ENCODE measurements at places on chromosomes 13 and 19.
A peak's percentile ranks its signal among the peaks of the same experiment; 100 is the strongest.

GRCh38 chr19:47658431-47659348, 49.8 kb downstream of the BICRA start:
- DNase-seq = peak; percentile 22

DNA sequence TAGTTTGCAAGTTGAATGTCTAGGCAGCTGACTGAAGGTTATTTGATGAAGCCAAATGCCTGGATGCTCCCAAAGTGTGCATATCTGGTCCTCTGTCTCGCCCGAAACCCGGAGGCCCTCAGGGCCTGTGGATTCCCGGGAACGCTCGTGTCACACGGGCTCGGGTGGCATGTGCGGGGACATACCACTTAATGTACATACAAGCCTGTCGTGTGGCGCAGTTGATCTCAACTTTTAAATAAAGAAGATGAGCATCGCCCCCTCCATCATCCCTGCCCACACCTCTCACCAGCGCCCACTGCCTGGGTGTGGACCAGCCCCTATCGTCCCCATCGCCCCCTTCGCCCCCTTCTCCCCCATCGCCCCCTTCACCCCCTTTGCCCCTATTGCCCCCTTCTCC, 33.9 kb downstream of the ATP11A start:
- DNase-seq = no peak

- no peak for DNase-seq
Observed at GRCh38 chr19:34596989-34597388, 80.0 kb downstream of the SCGB2B2 start.

GRCh38 chr19:51754109-51754508, 2.4 kb upstream of the FPR1 start:
- DNase-seq = no peak

DNA sequence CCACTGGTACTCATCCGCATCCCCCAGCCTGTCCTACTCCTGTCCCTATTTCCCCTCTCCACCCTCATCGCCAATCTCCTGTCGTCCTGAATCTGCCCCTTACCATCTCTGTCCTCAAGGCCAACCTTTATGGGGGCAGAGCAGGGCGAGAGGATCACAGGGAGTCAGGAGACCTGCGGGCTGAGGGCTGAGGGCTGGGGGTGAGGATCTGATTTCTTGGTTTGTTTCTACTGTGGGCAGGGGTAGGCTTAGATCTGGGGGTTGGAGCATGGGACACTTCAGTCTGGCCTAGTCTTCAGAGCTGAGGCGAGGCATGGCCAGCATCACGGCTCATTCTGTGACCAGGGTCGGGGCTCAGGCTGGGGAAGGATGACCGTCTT, 16.5 kb upstream of the ERCC1 start:
- DNase-seq = no peak

DNA sequence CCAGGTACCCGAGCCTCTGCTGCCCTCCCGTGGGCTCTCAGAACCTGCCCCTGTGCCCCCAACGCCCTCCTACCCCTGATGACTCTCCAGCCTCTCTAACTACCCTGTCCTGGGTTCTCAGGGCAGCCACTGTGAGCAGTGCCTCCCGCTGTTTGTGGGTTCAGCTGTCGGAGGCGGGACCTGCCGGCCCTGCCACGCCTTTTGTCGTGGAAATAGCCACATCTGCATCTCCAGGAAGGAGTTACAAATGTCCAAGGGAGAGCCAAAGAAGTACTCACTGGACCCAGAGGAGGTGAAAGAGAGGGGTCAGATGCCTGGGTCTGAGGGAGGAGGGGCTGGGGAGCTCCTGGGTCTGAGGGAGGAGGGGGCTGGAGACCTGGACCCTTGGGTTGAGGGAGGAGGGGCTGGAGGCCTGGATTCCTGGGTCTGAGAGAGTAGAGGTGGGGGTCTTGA, 20.0 kb downstream of the CNFN start:
- DNase-seq = no peak

- peak; percentile 61 for DNase-seq
Observed at GRCh38 chr19:49749771-49750170, 13.3 kb downstream of the TSKS start.

GRCh38 chr13:78012046-78012445, 93.4 kb upstream of the EDNRB start:
- no peak for DNase-seq

GRCh38 chr13:48819899-48820298, 155.8 kb upstream of the FNDC3A start:
- DNase-seq = no peak

DNA sequence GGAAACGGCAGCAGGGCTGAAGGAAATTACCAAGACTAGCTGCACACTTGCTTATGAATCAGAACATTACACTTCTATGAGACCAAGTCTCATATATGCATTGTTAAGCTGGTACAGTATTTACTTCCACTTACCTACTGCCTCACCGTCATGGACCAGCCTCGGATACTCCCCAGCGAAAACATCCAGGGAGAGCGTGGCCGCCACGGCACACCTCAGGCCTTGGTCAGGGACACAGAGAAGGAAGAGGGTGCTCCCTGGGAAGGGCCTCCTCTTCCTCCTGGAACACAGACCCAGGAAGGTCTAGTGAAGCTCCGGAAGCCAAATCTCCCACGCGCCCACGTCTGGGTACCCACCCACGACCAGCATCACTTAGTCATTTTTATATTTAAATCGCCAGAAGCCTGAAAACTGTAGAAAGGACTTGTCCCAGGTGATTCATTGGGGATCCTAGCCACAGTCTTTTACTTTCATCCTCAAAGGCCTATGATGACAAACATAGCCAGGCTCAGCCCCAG, 24.4 kb upstream of the MTIF3 start:
- no peak for DNase-seq

DNA sequence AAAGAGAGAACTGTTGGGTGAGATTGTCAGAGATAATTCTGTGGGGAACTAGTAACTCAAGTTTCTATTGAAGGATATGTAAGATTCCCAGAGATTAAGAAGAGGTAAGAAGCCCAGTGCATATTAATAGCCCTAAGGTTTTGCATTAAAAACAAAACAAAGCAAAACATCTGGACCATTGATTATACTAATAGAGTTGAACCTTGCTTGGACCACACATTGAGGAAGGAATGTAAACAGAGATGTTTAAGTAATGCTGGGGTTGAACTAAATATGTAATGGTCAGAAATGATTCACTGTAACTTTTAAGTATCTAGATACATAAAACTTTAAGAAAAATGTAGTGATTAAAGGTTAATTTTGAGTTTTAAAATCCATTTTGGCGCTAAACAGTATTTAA, 1770.0 kb downstream of the PCDH9 start:
- peak; percentile 33 for DNase-seq

GRCh38 chr19:49712397-49712859, 21.5 kb downstream of the CPT1C start:
- peak; percentile 22 for DNase-seq

GRCh38 chr13:46192412-46192811, 10.4 kb upstream of the LCP1 start:
- DNase-seq = no peak

- peak; percentile 41 for DNase-seq
Observed at GRCh38 chr13:97460004-97460775, 26.2 kb downstream of the RAP2A start.

GRCh38 chr19:46447824-46448223, 19.1 kb upstream of the PNMA8C start:
- DNase-seq = no peak

- DNase-seq = peak; percentile 32
Observed at GRCh38 chr13:98050041-98050466, 92.8 kb upstream of the FARP1 start.

- no peak for DNase-seq
Observed at GRCh38 chr19:15644066-15644741, 3.5 kb downstream of the CYP4F3 start.

GRCh38 chr13:19090495-19090894, 91.1 kb downstream of the TUBA3C start:
- no peak for DNase-seq

DNA sequence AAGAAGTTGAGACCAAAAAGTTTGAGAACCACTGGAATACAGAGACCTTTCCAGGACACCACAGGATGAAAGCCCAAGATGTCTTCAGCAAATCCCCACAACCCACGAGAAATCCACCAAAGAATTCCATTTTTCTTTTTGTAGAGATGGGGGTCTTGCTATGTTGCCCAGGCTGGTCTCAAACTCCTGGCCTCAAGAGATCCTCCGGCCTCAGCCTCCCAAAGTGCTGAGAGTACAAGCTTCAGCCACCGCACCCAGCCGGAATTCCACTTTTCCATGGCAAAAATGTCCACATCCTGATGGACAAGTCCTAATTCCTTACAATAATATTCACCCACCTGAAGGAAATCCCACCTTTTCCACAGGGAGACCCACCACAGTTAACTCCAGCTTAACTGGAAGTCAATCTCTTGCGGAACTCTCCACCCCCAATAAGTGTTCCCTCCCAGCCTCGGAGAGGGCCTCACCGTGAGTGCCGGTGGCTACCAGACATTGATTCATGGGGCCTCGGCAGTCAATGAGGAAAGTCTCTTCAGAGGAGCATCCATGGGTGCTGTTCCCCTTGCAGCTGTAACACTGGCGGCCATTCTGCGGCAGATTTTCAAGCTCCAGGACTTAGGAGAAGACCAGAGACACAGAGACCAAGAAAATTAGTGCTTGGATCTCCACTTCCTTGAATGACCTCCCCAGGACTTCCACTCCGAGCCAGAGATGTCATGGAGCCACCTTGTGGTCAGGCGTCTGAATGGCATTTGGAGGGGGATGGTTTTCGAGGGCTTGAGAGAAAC, 12.3 kb upstream of the CADM4 start:
- DNase-seq = peak; percentile 56

DNA sequence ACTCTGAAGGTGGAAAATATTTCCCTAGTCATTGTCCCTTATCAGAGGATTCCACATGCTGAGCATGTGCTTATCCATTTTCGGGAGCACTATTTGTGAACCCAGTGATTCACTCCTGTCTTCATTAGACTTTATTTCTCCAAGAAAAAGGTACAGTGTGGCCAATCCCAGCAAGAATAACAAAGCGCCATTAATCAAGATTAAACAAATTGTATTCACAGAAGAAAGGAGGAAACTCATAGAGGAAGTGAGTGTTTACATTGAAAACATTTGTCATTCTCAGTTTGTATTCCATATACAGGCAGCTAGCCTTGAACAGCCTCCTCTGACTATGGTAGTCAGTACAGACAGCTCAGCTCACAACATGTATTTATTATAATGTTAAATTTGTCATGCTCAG, 1669.9 kb upstream of the SPRY2 start:
- no peak for DNase-seq

DNA sequence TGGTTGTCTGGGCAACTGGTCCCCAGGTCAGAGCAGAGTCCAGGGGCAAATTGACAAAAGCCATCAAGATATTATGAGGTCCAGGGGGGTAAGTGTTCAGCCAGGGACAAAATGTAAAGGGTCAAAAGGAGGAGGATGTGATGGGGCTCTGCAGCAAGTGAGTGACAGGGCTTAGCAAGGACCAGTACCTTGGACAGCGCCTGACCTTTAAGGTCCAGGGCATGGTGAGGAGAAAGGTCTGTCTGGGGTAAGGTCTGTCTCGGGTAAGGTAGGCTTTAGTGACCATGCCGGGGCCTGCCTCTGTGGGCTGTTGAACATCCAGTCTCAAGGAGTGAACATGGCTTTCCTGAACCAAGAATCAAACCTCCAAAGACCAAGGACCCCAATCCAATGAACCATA, 6.3 kb upstream of the ZNF358 start:
- no peak for DNase-seq

- peak; percentile 64 for DNase-seq
Observed at GRCh38 chr19:34345947-34346351, 19.0 kb upstream of the GPI start.

DNA sequence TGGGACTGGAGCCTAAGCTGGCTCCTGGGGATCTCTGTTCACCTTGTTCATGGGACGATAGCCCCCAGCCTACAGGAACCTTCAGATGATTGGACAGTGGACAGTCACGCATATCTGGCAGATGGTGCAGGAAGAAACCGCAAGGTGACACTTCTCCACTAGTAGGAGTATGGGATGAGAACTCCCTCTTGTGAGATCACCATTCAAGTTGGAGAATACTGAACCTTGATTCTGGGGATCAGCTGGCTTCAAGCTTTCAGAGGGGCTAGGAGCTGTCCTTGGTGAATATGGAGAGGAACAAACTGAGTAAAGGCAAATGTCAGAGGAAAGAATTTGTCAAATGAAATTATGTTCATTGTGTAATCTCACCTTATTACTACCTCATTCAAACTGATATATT, 204.5 kb downstream of the PDS5B start:
- peak; percentile 7 for DNase-seq

DNA sequence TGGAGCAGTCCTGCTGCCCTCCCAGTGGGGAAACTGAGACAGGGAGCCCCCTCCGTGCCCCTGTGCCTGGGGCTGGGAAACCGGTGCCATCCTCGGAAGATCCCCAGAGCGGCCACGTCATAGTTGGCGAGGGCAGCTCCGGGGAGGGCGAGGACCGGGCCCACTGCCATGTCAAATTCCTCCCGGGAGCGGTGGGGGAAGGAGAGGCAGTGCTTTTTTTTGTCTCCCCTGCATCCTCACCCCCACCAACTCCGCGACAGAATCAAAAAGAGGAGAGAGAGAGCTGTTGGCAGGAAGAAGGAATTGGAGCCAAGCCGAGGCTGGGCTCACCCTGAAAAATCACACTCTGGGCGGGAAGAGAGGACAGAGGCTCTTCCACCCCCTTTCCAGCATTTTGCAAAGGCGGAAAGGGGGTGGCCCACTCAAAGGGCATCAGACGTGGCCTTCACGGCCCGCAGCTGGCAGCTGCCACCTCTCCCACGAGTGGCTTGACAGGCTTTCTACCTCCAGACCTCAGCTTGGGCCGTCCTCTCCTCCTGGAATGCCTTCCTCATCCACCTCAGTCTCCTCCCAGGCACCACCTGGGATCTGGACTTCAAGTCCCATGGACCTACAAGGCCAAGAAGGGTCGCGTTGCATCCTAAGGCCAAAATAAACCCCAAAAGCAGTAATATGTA, 19.6 kb upstream of the NFIC start:
- peak; percentile 86 for DNase-seq

DNA sequence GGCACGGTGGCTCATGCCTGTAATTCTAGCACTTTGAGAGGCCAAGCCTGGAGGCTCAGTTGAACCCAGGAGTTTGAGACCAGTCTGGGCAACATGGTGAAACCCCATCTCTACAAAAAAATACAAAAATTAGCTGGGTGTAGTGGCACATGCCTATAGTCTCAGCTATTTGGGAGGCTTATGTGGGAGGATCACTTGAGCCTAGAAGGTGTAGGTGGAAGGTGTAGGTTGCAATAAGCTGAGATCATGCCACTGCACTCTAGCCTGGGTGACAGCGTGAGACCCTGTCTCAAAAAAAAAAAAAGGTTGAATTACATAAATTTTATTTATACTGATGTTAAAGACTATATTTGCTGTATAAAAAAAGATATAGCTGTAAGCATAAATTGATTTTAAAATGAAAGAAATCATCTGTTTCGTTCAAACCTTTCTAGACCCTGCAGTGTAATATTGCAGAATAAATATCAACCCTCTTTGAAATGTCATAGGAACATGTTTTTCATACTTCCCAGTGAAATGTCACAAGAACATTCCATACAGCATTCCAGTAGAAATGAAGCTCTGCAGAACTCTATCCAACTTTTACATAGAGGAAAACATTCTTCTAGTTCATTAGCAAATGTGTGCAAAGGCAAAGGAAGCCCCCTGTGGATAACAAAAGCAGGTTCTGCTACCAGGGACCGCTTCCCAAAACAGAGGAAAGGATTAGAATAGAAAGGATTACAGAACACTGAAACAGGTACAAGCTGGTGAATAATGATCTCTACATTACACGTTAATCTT, 76.0 kb downstream of the CAB39L start:
- DNase-seq = peak; percentile 50

Data from fibroblast of skin of right biceps (primary cell).